CD8-positive, alpha-beta T cell (primary cell): ENCODE measurements at places on chromosomes 1 and 21. TPM values are rescaled to one million over a fixed set of nuclear protein-coding genes. Genes with fewer than 3 reads are reported as not detected.
A peak's percentile ranks its signal among the peaks of the same experiment; 100 is the strongest.

PGBD5 gene
- not detected for total RNA-seq

HES2 gene
- total RNA-seq, result not detected

TMPRSS3 gene
- 1.2 TPM for total RNA-seq

DIRAS3 gene
- not detected for total RNA-seq

CD244 gene
- 2.1 TPM for total RNA-seq

LIN28A gene
- not detected for total RNA-seq

GJA8 gene
- not detected for total RNA-seq

C1orf56 gene
- 0.30 TPM for total RNA-seq

DNA sequence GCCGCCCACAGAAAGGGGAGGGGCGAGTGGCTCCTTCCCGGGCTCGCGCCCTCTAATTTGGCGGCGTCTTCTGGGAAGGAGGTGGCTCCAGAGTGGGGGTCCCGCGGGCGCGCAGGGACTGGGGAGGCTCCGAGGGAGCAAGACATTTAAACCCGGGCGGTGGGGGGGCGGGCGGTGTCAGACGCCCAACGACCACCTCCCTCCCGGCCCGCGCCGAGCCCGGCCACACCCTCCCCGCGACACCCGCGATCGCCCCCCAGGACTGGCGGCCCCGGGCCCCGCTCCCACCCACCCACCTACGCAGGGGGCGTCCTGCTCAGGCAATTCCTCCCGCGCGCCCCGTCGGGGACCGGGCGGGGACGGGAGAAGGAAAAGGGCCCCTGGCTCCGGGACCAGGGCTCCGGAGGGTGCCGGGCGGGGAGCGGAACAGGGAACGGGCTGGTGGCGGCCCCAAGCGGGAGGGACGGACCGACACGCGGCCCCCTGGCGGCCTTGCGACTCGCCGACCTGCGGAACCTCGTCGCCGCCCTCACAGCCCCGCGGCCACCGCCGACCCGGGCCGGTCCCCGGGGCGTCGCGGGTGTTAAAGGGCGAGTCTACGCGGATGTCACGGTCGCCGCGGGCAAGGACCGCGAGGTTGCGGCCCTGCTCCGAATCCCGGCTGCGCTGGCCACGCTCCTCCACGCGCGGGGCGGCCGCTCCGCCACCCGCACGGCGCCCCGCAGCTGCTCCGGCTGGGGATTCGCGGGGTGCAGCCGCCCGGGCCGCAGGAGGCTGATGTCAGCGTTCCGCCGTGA, 94.0 kb upstream of the FMN2 start:
- no peak for DNase-seq

GRCh38 chr1:56864430-56864829, 9.8 kb downstream of the C8A start:
- DNase-seq, result no peak

DNA sequence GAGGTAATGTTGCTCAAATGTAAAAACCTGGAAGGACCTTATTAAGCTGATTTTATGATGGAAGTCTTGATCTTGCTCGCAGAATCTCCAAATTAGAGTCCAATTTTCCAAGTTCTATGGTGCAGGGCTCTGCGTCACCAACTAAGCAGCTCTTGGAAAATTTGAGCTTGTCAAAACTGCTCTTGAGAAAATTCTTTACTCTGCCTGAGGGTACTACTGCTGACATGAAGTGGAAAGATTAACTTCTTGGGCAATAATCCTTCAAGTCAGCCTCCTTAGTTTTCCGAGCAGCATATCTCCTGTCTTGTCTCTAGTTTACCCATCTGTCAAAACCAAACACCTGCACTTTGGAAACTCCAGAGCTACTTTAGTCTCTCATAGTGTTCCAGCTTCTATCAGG, 293.7 kb downstream of the KCTD3 start:
- DNase-seq, result no peak

DNA sequence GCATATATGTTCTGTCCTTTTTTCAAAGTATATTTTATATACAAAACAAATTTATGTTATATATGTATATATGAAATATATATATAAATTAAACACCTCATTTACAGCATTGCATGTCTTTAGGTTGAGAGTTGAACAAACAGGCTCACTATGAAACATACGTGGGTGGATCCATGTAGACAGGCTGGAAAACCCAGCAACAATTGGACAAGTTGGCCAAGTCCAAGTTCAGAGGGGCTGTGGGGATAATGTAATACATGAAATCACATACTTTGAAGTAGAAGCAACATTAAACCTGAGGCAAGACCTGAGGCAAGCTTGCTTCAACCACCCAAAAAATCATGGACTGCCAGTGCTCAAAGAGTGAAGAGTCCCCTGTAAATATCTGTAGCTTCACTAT, 39.7 kb downstream of the KCNJ6 start:
- no peak for DNase-seq

GRCh38 chr1:74689621-74690363, 16.2 kb upstream of the ERICH3 start:
- DNase-seq, result no peak

DNA sequence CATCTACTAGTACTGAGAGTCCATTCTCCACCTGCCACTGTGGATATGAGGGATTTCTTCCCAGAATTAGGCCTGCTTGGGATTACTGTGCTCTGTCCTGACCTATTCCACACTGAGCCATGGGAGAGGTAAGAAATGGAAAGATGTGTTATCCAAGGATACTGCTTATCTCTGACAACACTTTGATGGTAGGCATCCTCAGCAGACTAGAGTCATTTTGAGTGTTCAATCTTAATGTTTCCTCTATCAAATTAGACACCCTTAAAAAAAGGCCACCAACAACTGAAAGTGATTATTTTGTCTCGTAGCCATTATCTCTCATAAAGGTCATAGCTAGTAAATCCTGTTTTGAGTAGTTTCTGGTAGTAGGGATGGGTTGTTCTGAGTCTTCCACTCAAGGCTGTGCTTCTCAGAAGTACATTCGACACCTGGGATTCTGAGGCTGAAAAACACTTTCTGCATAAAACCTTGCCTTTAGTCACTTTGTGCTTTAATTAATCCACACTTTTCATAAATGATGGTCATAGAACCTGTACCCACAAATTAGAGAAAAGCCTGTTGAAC, 8.8 kb downstream of the ATPAF1 start:
- DNase-seq, result no peak

- DNase-seq, result no peak
Measured at GRCh38 chr1:183589874-183590243, 400 bp downstream of the NCF2 start.

GRCh38 chr1:20469406-20470076, 16.5 kb downstream of the CAMK2N1 start:
- DNase-seq, result no peak

DNA sequence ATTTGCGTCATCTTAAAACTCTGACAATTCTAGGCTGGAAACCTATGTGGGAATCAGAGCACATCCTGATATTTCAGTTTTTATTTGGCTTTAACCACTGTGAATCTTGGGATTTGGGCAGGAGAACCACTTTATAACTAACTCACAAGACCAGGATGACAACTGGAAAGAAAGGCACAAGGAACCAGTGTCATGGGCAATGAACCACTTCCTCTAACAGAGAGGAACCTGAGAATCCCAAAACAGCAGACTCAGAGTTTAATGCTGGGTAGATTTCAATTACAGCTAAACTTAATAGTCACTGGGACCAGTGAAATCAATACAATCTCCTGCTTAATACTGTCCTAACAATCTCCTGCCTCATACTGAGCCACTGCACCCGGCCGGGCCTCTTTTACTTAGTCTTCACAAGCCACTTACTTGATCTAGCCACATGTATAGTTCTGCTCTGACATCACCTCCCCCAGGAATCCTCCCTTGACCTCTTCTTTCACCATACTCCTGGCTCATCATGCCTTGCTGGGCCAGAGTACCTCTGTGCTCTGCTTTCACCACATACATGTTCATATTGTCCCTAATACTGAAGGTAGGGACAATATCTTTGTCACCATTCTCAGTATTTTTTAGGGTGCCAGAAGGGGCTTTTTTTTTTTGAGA, 20.2 kb upstream of the SLFNL1 start:
- no peak for DNase-seq

DNA sequence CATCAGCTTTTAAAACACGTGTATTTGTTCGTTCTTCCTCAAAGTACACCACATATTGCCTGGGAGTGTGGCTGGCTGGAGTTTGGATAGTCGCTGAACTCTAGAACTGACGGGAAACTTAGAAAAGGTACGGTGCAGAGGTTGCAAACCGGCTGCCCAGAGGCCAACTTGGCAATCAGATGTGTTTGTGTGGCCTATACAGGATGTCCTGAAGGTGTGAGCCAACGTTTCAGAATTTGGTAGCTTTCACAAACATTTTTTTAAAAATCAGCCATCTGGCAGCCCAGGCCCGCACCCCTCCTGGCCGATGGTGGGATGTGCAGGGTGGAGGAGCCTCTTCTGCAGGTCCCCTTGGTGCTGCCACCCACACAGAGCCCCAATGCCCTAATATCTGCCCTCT, 73.6 kb upstream of the SLC25A33 start:
- DNase-seq, result no peak

DNA sequence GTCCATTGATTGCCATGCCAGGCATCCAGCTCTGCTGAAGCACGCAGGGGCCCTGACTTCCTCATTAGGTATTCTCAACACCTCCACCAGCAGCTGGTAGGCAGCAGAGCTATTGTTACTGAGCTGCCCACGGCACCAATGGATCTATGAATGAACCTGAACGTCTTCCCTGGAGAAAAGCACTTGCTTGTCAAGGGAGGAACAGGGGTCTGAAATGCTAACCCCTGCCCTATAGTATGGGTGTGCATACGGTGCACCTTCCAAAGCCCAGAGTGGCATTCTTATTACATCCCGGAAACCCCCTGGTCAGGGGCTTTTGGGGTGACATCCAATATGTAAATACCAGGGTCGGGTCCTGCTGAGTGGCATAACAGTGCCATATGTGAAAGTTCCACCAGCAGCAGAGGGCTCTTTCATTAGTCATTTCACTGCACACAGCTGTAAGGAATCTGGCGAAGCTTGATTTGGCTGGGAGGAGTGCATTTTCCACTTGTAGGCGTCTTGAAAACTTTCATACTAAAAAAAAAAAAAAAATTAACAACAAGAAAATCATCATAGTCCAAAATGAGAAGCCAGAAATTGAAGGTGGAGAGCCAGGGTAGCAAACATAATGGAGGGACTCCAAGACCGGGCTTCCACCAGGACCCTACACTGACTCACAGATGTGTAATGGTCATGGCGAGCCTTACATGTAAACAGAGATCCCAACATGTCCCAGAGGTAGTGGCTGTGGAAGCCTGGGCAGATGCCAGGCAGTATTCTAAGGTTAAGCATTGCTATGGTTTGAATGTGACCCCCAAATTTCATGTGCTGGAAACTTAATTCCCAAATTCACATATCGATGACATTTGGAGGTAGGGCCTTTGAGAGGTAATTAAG, 58.8 kb upstream of the PRDX6 start:
- DNase-seq, result no peak

- no peak for DNase-seq
Measured at GRCh38 chr1:211660718-211661222, 14.7 kb downstream of the NEK2 start.

DNA sequence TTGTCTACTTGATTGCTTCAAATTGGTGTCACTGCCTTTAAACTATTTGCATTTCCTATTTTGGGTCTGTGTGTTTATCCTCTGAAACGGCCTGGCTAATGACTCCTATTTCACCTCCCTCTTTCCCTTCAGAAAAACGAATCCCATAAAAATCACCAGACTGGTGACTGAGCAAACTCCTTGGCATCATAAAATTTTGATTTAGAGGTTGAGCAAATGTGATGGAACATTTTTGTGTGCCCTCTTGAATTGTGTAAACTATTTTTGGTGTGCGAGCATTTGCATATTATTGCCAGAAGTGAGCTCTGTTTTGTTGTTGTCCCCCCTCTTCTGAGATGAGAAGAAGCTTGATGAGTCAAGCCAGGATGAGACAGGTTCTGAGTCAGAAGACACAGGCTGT, 316.1 kb downstream of the AJAP1 start:
- no peak for DNase-seq

DNA sequence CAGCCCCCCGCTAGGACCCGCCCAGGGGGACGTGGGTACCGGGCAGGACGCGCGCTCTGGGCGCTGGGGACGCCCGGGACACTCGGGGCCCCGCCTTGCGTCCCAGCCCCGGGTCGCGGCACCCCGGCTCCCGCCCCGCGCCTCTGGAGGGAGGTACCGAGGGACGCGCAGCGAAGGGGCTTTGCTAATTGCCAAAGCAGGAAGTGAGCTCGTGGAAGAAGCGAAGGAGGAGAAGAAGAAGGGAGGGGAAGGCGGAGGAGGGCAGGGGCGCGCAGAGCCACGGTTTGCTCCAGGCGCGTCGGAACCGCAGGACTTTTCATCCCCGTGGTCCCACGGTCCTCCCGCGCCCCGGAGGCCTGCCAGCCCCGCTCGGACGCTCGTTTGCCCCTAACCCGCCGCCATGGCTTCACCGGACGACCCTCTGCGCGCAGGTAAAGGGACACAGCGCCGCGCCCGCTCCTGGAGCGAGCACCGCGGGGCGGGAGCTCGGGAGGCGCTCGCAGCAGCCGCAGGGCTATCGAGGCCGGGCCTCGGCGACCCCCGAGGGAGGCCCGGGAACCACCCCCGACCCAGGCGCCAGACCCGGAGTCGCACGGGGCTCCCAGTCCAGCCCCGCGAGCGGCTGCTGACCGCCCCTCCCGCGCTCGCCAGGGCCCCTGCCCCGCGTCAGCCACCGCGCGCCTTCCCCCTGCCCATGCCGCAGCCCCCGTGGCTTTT, 1.3 kb downstream of the EDARADD start:
- peak; percentile 34 for DNase-seq
